Endodermal cell (in vitro differentiated cells): ENCODE measurements at places on chromosomes 7 and 10. TPM values are rescaled to one million over a fixed set of nuclear protein-coding genes. Genes with fewer than 3 reads are reported as not detected.
A peak's percentile ranks its signal among the peaks of the same experiment; 100 is the strongest.

GRCh38 chr10:33334153-33334804 lies at the start of gene NRP1:
Gene NRP1 (minus strand): TSS chr10:33334667. CDS start chr10:33334382, 285 bp downstream.
- DNase-seq, result peak; percentile 72

GRCh38 chr10:103752680-103753248 lies 102.6 kb downstream of the SH3PXD2A start:
- peak; percentile 69 for DNase-seq

The RADIL gene
- 27.0 to 42.2 TPM (median 34.9 TPM) in 3 replicates for total RNA-seq

DNA sequence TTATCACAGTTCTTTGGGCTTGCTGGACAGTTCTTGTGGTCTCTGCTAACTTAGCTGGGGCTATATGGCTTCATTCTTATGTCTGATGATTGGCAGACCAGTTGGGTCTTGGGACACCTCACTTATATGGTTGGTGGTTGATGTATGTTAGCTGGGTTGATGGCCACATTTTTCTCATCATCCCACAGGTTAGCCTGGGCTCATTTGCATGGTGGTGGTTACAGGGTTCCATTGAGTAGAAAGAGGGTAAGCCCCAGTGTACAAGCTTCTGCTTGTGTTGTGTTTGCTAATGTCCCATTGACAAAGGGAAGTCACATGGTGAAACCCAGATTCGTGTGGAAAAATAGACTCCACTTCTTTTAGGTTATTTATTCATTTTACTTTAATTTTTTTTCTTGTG lies 40.6 kb downstream of the TMEM60 start:
- no peak for DNase-seq

- DNase-seq, result no peak
These were observed 29.7 kb downstream of the HTRA1 start for GRCh38 chr10:122490786-122491680.

GRCh38 chr7:4144811-4145510 lies 537.1 kb upstream of the FOXK1 start:
- peak; percentile 78 for DNase-seq

- DNase-seq, result peak; percentile 77
These were observed 55.1 kb downstream of the CYCS start for GRCh38 chr7:25069900-25070443.

The FAM107B gene
- total RNA-seq, result 24.0 and 25.8 TPM in 2 replicates

The TMEM168 gene
- total RNA-seq, result 13.9 and 16.5 TPM in 2 replicates
